Activated CD8-positive, alpha-beta memory T cell treated with anti-CD3 and anti-CD28 coated beads for 4 hours (primary cell): ENCODE measurements at places on chromosomes 13 and 19.
A peak's percentile ranks its signal among the peaks of the same experiment; 100 is the strongest.

- no peak for DNase-seq
Observed at GRCh38 chr19:28602675-28603298, 610.2 kb downstream of the UQCRFS1 start.

DNA sequence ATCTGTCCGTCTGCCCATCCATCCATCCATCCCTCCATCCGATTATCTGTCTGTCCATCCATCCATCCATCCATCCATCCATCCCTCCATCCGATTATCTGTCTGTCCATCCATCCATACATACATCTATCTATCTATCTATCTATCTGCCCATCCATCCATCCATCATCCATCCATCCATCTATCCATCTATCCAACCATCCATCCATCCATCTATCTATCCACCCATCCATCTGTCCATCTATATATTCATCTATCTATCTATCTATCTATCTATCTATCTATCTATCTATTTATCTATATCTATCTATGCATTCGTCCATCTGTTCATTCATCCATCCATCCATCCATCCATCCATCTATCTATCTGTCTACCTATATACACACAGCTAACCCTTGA lies 471.1 kb upstream of the ZNF507 start:
- DNase-seq = no peak

- no peak for DNase-seq
Observed at GRCh38 chr13:45847554-45848224, 3.9 kb downstream of the SIAH3 start.

- no peak for DNase-seq
Observed at GRCh38 chr13:101303521-101303920, 112.8 kb downstream of the NALCN start.

GRCh38 chr13:30618186-30618929 lies 638 bp downstream of the USPL1 start:
- DNase-seq = peak; percentile 6

GRCh38 chr19:15074371-15074770 lies 7.6 kb upstream of the OR1I1 start:
- DNase-seq = no peak

GRCh38 chr13:66994517-66995202 lies 235.5 kb downstream of the PCDH9 start:
- DNase-seq = no peak
